NB4 (cell line): ENCODE measurements at places on chromosomes 7 and 10.

- no peak for DNase-seq
Observed at GRCh38 chr7:30530373-30530772, 25.7 kb upstream of the GGCT start.

GRCh38 chr7:47332213-47332612 is 249.7 kb downstream of the TNS3 start:
- no peak for DNase-seq

DNA sequence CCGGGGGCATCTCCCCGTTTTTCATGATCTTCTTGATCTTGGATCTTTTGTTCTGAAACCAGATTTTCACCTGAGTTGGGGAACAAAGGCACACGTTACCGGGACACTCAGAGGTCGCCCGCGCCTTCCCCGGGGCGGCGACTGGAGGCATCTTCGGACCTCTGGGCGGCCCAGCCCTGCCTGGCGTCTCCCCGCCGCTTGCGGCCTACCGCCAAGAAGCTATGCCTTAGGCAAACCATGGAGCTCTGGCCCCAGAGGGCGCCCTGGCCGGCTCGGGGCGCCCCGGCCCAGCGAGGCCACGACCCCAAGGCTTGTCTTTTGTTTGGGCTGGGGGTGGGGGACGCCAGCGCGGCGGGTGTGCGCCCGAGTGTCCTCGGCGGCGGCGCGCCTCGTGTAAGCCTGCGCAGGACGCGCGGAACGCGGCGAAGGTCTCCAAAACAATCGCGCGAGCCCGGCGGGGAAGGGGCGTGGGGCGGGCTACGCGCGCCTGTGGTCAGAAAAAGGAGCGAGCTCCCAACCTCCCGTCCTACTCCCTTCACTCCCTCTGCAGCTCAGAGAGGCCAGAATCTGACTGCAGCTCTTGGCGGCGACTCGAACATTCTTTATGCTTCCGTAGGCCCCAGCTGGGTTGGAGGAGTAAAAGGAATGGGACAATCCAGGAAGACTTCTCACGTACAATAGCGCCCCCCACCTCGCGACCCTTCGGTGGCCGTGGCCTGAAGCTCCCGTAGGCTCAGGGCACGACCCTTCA is 3.5 kb downstream of the DLX5 start:
- DNase-seq = no peak

GRCh38 chr10:129274748-129275474 is 192.1 kb upstream of the MGMT start:
- DNase-seq = no peak

GRCh38 chr10:16756561-16757221 is 60.5 kb downstream of the RSU1 start:
- no peak for DNase-seq

- DNase-seq = no peak
Observed at GRCh38 chr10:111874576-111874975, 309.0 kb downstream of the GPAM start.

GRCh38 chr10:35570397-35570796 is 34.7 kb upstream of the GJD4 start:
- DNase-seq = no peak

DNA sequence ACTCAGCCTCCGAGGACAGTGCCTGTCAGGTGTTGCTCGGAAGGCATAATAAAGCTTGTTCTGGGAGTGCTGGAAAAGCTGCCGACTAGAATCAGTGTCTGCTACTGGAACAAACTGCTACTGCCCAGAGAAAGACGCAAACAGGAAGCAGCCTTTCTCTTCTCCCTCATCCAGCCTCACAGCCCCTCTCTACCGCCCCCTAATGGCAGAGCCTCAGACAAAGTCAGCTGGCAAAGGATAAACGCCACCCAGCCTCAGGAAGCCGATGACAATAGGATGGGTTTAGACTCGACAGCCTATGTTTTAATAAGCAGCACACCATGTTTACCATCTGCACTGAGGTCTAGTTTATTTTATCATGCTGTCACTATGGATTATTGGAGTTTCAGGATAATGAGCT is 169.5 kb upstream of the LYZL1 start:
- DNase-seq = peak; percentile 54

DNA sequence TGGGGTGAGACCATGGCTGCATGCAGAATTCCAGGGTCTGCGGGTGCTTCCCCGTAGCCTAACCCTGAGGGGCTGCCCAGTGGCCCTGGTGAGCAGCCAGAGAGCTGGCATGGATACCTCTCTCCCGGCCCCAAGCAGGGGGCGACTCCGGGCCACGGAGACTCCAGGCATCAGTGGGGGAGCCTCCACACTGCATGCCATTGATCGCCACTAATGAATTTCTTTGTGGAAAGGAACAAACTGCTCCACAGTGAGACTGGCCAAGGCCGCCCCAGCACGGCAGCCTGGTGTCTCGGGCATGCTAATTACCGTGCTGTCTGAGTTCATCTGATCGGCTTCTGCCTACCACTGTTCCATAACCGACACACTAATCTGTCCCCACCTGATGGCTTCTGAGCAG is 184.4 kb downstream of the GRID1 start:
- DNase-seq = no peak

DNA sequence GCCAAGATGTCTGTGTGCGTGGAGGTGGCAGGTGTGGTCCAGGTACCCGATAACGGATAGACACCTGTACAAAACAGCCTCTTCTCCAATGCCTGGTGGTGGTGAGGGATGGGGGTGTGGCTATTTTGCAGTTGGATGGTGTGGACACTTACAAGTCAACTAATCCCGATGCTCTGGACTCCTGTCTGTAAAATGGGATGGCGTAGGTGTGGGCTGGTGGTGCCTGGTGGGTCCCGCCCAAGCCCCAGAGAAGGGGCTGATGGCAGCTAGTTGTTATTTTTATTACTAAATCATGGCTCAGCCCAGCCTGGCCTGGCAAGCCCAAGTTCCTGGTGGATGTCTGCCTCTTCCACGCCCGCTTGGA is 22.3 kb downstream of the GTF2IRD1 start:
- DNase-seq = no peak

DNA sequence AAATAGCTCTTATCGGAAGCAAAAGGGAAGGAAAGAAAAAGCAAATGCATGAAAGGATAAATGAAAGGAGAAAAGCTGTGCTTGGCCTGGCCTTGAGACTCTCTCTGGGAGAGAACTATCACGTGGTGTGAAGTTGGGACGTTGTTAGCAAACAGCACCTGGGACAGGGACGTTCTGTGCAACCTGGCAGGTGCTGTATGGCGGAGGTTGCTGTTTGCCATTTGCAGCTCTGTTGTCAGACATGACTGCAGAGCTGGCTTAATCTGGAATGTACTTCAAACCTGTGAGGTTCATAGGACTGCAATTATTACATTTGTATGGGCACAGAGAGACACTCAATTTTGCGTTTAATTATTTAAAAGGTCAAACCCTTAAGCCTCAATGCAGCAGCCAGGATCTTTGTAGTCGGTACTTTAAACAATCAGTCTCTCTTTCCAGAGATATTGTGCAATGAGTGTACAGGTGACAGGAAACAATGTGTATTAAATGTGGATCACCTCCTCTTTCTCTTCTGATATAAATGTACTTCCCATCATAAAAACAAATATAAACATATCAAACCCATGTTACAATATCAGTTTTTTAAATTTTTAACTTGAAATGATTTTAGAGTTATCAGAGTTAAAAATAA is 800.5 kb upstream of the KCND2 start:
- no peak for DNase-seq

- peak; percentile 19 for DNase-seq
Observed at GRCh38 chr10:12228851-12229250, 32.9 kb downstream of the CDC123 start.

DNA sequence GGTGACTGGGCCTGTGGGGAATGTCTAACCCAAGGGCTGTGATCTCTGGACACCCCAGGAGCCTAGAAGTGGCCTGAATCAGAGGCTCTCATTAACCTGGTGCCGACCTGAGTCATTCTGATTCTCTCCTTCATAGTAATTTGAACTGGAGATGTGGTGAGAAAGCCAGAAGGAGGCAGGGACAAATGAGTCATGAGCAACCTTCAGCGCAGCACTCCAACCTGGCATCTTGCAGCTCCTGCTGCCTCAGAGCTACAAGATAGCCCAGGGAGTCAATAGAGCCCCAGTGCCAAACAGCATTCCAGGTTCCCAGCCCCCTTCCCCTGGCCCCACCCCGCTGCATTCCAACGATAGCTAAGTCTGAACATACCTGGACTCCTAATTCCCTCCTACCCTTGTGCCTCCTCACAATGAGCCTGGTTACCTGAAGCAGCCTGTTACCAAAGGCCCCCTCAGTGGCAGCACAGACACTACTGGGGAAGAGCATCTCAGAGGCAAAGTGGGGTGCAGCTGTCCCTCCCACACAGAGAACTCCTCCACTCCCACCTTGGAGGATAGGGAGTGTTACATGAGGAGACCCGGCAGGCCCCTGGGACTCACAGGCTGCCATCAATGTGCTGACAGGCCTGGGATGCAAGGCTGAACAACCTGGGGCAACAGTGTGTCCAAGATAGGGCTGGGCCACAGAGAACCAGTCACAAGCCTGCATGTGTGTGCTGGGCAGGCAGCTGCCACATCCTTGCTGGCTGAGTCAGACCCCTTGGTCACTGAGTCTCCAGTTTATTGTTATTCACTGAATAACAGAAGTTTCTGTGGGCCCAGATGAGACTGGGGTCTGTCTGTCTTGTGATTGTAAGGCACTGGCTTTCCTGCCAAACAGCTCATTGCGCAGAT is 76.8 kb upstream of the LEP start:
- no peak for DNase-seq

- DNase-seq = no peak
Observed at GRCh38 chr10:71252220-71252619, 39.9 kb downstream of the UNC5B start.

- no peak for DNase-seq
Observed at GRCh38 chr7:73986158-73986631, 41.8 kb upstream of the ELN start.

GRCh38 chr10:49139846-49140195 is 6.0 kb upstream of the FAM170B start:
- no peak for DNase-seq

- DNase-seq = no peak
Observed at GRCh38 chr10:67780759-67781538, 57.0 kb downstream of the DNAJC12 start.

DNA sequence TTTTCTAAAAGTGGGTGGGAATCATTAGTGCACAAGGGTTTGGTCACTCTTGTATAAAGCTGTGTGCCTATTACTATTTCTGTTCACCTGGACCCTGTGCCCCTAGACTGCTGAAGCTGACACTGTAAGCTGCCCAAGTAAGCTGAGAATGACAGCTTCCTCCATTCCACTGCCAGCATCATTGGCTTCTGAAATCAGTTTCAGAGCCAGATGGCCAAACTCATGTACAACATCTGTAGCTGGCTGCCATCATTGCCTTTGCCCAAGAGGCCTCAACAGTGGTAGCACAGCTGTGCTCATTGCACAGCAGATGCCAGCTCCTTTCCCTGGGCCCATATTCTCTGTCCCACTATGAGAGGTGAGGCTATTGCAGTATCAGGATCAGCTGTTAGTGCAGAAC is 165.7 kb downstream of the CPEB3 start:
- no peak for DNase-seq

GRCh38 chr10:59018977-59019376 is 157.5 kb upstream of the PHYHIPL start:
- no peak for DNase-seq

- DNase-seq = peak; percentile 40
Observed at GRCh38 chr10:26269754-26270153, 53.2 kb downstream of the GAD2 start.

DNA sequence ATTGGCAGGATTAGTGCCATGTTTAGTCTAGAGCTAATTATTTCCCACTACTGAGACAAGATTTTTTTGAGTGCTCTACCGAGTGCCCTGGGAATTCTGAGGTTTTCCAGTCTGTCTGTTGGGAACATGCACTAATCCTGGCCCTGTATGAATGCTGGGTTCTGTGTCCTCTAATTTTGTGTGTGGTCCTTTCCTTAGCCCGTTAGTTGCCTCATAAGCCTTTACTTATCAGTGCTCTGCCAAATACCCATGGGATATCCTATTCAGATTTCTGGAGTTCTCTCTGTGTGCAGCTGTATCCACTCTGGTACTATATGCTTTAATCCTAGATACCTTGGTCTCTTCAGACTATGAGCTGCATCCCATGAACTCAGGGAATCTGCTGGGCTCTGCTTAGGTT is 13.1 kb downstream of the CSGALNACT2 start:
- DNase-seq = no peak

- no peak for DNase-seq
Observed at GRCh38 chr7:115475206-115475605, 553.3 kb downstream of the MDFIC start.

- no peak for DNase-seq
Observed at GRCh38 chr10:60572511-60573194, 183.0 kb upstream of the ANK3 start.

DNA sequence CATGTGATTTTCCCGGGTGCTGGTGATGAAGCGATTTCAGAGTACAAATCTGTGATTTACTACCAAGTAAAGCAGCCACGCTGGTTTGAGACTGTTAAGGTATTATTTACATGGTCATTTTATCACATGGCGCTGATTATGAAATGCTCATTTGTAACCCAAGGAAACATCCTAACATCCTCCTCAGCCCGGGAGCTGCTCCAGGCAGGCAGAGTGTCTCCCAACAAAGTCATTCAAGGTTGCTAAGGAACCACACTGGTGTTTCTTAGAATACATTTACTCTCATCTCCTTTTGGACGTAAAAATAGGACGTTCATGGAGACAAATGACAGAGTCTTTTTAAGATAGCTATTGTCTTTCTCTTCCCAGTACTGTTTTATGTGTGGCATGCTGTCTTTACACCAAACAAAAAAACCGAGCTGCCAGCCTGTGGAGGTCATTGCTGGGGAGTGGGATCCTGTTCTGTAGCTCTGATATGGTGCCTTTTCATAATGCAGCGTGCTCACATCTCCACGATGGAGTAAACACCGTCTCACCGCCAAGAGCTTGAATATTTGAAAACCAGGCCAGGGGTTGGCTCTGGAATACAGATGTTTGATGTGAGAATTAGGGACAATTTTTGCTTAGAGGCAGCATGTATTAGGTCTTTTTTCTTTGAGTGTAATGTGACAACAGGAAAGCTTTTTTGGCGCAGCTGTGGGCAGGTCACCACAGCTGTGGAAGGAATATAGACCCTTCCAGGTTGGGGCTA is 119.6 kb downstream of the DOCK1 start:
- no peak for DNase-seq

DNA sequence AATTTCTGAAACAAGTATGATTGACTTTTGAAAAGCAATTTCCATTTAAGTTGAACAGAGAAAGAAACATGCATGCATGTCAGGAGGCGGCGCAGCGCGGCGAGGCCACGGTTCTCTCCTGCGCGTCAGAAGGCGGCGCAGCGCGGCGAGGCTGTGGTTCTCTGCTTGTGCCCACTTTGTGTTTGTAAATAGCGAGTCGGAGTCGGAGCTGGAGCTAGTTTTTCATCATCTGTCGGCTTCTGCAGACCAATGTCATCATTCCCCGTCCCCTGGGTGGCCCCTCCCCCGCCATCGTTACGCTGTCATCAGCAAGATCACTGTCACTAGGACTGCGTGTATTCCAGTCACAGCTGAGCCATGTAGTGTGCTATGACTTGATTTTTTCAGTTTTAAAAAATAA is 49.2 kb downstream of the INPP5A start:
- peak; percentile 47 for DNase-seq
